Posterior vena cava (tissue), 2 donors: ENCODE measurements at places on chromosomes 3 and 15. TPM values are rescaled to one million over a fixed set of nuclear protein-coding genes. Genes with fewer than 3 reads are reported as not detected.

DNA sequence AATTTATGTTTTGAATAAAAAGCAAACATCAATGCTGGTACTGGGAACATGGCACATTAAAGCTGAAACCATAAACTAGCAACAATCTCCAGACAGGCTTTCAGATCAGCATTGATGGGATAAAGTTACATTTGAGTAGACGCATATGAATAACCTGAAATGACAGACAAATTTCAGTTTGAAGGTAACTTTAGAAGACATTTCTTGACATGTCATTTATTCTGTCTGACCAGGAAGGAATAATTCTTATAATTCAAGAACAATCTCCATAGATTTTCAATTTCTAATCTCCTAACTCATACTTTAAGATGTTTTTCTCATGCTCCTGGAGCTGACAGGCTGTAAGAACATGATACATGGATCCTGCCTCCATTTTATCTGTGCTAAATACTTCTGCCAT, 69.8 kb downstream of the PLCH1 start:
- no peak for DNase-seq

- no peak for DNase-seq
Measured at GRCh38 chr3:138774529-138775253, 60.0 kb downstream of the PIK3CB start.

DNA sequence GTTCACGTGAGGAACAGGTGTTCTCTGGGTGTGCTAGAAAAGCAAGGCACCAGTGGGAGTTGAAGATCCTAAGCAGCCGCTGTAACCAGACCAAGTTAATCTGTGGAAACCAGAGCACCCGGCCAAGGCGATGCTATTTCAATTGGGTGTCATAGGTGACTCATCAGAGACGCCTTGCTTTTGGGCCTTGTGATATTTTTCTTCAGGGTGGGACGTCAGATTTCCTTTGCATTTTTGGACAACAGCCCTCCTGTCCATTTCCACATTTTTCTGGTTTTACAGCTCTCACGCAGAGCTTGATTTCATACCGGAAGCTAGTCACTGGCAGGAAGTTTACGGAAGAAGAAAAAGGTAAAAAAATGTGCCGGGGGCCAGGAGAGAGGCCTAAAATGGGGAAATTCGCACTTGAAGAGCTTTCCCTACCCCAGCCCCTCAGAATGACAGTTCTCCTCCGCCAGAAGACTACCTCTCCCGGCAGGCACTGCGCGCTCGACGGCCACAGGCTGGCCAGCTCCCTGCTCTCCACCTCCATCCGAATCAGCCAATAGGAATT, 471 bp upstream of the KBTBD8 start:
- DNase-seq: no peak

The LTK gene
- 0.24 TPM for total RNA-seq

GRCh38 chr3:39641274-39641673, 168.1 kb upstream of the MYRIP start:
- DNase-seq: no peak

The ZNF280D gene
- total RNA-seq: 53.5 TPM

- no peak for DNase-seq
Measured at GRCh38 chr3:99394831-99395778, 243.3 kb upstream of the COL8A1 start.

- no peak for DNase-seq
Measured at GRCh38 chr3:22170370-22170769, 419.4 kb upstream of the ZNF385D start.

DNA sequence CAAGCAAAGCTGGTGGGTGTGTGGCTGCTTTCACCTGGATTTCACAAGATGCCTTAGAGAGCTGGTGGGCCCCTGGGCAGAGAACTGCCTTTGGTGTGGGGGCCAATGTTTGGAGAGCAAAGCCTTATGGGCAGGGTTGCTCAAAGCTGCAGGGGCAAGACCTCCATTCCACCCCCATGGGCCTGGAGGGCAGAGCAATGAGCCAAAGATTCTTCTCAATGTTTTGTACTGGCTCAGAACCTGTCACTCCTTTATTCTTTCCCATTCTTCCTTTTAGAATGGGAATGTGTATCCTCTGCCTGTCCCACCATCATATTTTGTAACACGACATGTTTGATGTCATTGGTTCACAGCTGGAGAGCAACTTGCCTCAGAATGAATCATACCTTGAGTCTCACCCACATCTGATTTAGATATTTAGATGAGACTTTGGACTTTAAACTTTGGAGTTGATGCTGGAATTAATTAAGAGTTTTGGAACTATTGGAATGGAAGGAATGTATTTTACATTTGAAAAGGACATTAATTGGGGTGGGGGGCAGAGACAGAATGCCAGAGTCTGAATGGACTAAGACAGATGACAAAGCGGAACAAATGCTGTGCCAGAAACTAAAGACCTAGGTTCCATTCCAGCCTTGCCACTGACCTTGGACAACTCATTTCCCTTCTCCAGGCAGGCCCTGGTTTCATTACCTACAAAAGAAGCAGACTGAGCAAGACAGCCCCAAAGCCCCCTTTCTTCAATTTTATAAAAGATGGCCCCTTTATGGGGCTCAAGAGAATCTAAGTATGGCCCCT, 72.9 kb downstream of the DAPK2 start:
- DNase-seq: no peak

The GPR149 gene
- not detected for total RNA-seq

The THRB gene
- 32.5 TPM for total RNA-seq

DNA sequence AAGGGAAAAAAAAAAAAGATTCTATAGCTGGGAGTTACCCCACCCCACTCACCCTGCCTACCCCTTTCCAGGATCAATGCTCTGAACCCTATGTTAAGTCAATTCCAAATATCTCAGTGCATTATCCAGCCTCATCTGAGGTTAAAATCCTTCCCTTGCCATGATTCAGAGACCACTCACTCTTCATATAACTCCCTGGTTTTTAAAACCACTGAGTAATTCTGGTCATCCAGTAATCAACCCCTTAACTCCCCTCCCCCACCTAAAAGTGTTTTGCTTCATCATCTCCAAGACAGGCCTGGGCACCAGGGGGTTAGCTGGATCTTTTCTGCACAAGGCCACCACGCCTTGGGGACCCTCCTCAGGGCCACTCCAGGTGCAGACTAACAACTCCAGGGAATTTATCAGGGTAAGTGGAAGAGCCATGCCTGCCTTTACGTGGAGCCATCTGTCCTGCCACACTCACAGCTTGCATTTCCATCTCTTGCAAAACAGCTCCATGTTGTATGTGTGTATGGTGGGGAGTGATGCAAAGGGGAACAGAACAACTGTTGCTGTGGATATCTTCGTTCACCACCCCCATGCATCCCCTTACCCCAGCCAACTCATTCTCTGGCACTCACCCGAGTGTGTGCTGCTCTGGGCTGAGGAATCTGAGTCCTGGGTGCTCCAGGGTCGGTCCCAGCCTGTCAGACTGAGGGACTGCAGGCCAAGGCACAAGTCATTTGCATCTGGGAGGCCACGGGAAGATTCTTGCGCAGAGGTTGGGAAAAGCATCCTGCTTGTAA, 30.7 kb upstream of the RPS17 start:
- no peak for DNase-seq

The SI gene
- 0.14 TPM for total RNA-seq
